ENCODE measurements at places on chromosomes 13 and 19.

DNA sequence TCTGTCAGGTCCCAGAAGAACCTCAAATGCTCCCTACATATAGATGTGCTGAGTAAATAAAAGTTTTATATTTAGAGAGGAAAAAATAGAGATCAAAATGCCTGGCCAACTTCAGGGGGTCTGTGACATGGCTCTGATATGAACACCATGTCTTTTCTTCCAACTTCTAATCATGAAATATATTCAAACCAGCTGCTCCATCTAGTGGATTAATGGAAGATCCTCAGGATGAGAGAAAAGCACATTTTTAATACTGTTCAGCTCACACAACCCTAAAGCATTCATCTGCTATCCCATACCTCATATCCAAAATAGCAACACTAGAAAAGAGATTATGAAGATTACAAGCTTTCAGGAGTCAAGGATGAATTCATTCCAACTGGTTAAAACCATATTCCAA is 56.0 kb upstream of the DOCK9 start:
- no peak for DNase-seq

GRCh38 chr19:1265615-1266128 is 3.5 kb upstream of the CIRBP start:
- DNase-seq: no peak

DNA sequence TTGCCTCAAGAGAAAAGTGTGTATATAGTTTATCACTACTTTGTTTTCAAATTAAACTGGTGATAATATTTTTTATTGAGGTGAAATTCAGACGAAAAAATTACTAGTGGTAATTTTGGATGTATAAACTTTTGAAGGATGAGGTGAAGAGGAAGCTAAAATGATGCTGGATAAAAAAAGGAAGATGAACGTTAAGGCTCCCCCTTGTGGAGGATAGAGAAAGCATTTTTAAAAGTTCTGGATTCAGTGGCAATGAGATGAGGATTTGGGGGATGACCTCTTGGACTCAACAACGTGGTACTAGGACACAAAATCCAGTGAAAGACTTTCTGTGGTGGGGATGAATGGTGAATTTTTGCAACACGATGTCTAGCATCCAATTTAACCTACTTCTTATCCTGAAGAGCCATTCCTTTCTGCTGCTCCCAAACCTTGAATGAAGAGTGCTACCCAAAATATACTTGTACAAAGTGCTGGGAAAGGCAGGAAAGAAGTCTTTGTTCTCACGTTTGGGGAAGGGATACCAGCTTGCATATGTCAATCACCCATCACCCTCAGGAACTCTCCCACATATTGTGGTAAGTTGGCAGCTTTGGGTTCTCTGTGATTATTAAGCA is 7.3 kb upstream of the SIGLEC5 start:
- no peak for DNase-seq

GRCh38 chr19:35860818-35861639 is 4.3 kb downstream of the KIRREL2 start:
- no peak for DNase-seq

GRCh38 chr13:32211813-32212212 is 103.3 kb downstream of the ZAR1L start:
- no peak for DNase-seq

DNA sequence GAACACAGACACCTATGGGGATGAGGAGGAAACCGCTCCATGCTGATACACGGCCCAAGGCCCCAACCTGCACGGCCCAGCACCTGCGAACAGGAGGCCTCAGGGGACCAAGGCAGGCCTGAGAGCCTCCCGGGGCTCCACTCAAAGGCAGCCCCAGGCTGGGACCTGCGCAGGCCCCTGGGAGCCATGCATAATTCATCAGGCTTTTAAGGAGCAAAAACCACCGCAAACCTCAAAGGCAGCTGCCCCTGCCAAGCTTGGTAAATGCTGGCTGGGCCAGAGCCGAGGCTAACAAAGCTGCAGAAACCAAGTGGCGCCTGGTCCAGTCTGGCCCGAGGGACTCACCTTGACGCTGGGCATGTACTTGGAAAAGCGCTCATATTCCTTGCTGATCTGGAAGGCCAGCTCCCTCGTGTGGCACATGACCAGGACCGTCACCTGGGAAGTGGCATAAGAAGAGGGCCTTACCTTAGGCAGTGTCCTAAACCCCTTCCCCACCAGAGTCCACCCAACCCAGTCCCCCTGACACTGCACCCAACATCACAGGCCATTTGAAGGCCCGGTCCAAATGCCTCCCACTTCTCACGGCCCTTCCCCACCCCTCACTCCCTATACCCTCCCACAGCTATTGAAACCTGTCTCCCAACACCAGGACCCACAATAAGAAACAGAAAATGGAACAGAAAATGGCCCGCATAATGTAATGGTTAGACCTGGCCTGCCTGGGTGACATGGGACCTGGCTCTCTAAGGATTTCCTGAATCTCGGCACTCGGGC is 7.8 kb downstream of the DDX39A start:
- no peak for DNase-seq

DNA sequence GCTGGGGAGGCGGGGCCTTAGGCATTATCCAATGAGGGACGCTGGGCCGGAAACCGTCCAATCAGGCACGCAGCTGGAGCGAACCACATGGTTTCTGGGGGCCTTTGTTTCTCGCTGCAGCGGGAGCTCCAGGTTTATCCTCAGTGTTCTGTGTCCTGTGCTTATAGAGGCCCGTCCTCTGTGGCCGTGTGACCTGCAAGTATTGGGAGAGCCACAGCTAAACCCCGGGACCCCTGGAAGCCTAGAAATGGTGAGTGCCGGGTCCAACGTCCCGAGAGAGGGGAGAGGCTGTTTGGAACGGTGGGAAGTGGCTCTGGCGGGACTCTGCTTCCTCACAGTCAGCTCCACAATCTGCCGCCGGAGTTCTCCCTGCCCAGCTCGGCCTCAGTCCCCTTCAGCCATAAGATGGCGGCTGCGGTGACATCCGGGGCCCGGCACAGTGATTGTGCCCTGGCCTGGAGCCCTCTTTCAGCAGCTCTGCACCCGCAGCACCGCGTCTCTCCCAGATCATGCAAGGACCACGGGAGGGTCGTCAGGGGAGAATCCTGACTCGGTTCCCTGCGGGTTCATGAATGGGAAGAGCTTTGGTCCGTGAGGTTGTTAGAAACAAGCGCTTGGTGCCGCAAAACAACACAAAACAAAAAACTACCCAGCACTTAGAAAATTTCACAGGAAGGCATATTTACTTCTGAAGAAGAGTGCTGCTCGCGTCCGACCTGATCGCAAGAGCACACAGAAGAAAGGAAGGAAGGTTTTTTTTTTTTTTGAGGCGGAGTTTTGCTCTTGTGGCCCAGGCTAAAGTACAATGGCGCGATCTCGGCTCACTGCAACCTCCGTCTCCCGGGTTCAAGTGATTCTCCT is at the start of gene ZNF253:
Gene ZNF253 (plus strand): TSS at position 133 of the 861 bp plus-strand sequence. CDS start 115 bp downstream, at position 248.
- DNase-seq: no peak

DNA sequence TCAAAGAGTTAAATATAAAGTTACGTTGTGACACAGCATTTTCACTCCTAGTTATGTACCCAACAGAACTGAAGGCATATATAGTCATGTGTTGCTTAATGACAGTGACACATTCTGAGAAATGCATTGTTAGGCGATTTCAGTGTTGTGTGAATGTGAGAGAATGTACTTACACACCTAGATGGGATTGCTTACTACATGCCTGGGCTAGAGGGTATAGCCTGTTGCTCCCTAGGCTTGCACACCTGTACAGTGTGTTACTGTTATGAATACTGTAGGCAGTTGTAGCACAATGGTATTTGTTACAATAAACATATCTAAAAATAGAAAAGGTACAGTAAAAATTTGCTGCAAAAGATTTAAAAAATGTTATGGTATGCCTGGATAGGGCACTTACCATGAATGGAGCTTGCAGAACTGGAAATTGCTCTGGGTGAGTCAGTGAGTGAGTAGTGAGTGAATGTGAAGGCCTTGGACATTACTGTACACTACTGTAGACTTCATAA is 89.2 kb downstream of the DHRS12 start:
- DNase-seq: no peak

DNA sequence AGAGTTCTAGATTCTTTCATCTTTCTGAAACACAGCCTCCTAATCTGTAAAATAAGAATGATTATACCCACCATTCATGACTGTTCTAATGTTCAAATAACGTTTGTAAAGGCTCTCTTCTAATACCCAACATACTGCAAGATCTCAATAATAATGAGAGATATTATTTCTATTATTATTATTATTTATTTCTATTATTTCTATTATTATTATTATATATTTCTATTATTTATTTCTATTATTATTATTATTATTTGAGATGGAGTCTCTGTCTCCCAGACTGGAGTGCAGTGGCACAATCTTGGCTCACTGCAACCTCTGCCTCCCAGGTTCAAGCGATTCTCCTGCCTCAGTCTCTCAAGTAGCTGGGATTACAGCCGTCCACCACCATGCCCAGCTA is 395.5 kb downstream of the EFNB2 start:
- DNase-seq: no peak

- DNase-seq: no peak
These were observed 70.7 kb downstream of the EPS15L1 start for GRCh38 chr19:16400911-16401591.

- no peak for DNase-seq
These were observed 7.2 kb downstream of the RNASEH2B start for GRCh38 chr13:50916701-50917184.

Measured in cortex of kidney (tissue), 1 donor.